Fibroblast of skin of scalp (primary cell): ENCODE measurements at places on chromosomes 1 and 21.

GRCh38 chr1:31218705-31219104, 21.0 kb downstream of the NKAIN1 start:
- DNase-seq: no peak

DNA sequence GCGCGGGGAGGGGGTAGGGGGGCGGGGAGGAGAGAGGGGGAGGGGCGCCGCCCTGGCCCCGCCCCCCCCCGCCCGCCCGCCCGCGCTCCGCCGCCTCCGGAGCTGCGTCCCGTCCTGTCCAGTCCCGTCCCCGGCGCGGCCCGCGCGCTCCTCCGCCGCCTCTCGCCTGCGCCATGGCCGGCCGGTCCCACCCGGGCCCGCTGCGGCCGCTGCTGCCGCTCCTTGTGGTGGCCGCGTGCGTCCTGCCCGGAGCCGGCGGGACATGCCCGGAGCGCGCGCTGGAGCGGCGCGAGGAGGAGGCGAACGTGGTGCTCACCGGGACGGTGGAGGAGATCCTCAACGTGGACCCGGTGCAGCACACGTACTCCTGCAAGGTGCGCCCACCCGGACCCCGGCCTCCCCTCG, at the start of gene AGRN:
AGRN (plus strand) TSS at position 121 of the 405 bp plus-strand sequence; CDS start at position 174, 53 bp downstream.
- no peak for DNase-seq

GRCh38 chr21:36718951-36719501, 20.1 kb downstream of the SIM2 start:
- no peak for DNase-seq

DNA sequence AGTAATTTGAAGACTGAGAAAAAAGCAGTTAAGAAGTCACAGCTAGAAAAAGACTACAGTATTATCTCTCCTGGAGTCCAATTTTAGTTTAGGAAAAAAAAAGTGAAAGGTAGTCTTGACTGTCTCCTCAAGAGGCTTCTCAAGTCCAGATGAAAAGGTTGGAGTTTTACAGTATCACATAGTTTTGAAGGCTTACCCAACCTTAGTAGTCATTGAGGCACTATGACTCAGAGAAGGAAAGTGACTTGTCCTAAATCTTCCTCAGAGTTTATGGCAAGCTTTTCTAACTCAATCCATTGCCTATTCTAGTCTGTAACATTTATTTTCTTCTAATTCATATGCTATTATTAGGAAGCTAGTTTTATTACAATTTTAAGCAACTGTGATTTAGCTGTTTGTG, 174.9 kb downstream of the DPYD start:
- peak; percentile 11 for DNase-seq

- no peak for DNase-seq
These were observed 57.9 kb downstream of the RABGAP1L start for GRCh38 chr1:174217248-174217647.

DNA sequence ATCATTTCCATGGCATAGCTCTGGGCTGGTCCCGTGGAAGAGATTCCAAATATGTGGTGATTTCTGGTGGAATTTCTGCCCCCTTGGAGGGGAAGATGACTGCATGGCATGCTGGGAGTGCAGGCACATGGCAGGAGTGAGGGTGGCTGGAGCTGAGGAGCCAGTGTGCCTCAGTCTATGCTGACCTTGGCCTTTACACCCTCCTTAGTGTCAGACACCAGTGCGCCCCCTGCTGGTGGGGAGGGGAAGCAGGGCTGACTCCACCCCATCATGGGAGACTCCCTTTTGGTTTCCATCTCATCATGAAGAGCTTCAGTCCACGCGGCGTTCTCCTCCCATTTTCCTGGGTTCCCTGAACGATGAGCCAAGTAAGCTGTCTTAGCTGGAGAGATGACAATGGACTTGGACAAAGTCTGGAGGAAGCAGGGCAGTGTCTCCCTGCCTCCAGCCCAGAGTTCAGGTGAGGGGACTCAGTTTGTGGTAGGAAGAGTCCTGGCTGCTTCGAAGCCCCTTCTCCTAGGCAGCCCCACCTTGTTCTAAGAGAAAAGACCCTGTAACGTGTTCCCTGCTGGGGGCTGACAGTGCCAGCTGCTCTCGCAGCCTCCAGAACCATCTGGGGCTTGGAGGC, 10.3 kb downstream of the ALX3 start:
- no peak for DNase-seq

DNA sequence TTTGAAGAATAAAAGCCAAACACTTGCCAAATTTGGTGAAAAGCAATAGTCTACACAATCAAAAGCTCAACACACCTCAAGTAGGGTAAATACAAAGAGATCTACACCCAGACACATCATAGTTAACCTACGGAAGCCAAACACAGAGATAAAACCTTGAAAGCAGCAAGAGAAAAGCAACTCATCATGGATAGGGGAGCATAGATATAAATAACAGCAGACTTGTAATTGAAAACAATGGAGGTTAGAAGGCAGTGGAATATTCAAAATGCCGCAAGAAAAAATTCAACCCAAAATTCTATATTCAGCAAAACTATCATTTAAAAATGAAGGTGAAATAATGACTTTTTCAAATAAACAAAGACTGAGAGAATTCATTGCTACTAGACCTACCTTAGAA, 105.1 kb downstream of the ITSN1 start:
- no peak for DNase-seq

GRCh38 chr1:228941666-228942065, 206.4 kb downstream of the RHOU start:
- DNase-seq: no peak

DNA sequence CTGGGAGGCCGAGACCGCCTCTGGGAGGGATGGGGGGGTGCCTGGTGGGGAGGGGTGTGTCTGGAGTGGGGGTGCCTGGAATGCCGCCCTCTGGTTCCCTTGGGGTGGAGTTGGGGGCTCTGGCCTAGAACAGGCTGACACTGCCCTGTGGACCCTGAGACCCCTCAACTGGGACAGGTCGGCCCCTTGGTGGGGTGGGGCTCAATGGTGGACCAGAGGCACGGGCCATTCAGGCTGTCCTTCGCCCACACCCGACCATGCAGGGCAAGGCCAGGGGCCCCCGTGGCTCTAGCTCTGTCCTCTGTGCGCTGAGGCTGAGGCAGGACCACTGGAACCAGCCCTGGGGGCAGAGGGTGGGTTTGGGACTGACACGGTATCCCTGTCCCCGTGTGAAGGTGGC, 14.7 kb downstream of the PFKL start:
- DNase-seq: no peak

DNA sequence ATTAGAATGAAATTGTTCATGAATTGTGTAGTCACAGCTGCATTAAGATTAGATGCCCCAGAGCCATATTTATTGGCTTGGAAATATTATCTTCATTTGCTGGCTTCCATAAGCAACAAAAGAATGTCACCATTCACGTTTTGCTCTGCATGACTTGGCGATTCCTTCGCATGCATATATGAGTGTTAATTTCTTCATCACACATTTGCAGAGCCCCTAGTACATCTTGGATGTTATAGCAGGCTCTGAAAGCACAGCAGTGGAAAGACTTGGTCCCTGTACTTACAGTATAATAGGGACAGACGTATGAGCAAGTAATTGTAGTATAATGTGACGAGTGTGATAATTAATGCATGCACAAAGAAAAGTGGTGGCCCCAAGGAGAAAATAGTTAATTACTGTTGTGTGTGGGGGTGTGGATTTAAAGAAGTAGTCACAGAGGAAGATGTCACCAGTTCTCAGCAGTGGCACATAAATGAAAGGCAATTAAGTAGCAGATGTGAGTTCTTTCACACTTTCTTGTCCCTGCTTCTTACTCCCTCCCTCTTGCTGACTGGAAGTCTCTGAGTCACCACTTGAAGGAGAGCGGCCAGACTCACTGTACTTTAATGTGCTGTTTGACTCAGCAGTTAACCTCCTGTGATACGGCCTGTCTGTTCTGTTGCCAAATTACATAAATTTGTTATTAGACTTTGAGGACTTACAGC, 21.0 kb downstream of the S100A10 start:
- DNase-seq: peak; percentile 80

DNA sequence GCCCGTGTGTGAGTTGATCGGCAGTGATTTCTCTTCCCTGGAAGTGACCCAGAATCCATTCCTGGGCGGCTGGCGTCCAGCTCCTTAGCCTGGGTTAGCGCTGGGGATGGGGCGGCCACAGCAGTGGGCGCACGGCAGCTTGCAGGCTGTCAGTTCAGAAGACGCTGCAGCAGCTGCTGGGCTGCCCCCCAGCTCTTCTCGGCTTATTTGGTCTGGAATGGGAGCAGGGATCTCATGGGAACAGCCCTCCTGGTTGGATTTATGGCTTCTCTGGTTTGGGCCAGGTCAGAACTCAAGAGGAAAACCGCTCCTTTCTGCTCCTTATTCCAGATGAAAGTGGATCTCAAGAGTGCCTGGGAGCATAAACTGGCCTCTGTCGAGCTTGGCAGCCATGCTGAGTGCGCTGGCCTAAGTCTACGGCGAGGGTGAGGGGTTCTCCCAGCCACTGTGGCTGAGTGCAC, 148.2 kb downstream of the PRDM16 start:
- no peak for DNase-seq

GRCh38 chr1:43359696-43360095, 915 bp downstream of the CDC20 start:
- no peak for DNase-seq

DNA sequence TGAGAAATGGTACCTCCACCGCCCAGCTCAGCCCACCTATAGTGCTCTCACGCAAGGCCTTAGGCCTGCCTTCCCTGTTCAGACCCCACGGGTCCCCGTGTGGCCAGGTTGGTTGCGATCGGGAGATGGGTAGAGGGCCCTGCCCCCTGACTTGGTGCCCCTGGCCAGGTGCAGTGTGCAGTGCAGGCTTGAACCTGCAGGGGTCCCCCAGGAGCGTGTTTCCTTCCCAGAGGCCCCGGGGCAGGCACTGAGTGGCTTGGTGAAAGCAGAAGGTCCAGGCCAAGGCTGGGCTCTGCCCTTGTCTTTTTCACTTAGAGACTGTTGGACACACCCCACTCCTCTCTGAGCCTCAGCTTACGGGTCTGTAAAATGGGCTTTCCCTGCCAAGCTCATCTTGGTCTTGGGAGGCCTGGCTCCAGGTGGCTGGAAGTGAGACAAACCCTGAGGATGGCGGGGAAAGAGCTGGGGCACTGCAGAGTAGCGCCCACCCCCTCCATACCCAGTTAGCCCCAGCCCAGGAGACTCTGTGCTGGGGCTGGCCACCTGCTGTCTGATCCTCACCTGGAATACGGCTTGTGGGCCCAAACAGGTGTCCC, 9.3 kb upstream of the HES5 start:
- DNase-seq: no peak

GRCh38 chr1:18452550-18452949, 28.2 kb upstream of the KLHDC7A start:
- DNase-seq: peak; percentile 1

- DNase-seq: peak; percentile 15
These were observed 4.1 kb downstream of the LRRIQ3 start for GRCh38 chr1:74193908-74194307.

GRCh38 chr1:53616927-53617326, 122.0 kb downstream of the GLIS1 start:
- no peak for DNase-seq

DNA sequence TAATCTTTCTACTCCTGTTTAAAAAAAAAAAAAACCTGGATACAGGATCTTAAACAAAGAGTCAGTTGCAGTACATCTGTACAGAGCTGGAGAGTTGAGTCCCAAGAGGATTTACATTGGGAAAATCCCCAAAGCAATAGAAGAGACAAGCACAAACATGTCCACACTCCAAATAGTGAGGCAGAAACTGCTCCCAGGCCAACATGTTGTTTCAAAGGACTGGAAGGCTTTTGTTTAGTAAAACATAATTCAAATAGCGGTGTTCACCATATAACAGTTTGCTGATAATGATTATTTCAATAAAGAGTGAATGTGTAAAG, 425.4 kb downstream of the ADGRL2 start:
- peak; percentile 7 for DNase-seq

DNA sequence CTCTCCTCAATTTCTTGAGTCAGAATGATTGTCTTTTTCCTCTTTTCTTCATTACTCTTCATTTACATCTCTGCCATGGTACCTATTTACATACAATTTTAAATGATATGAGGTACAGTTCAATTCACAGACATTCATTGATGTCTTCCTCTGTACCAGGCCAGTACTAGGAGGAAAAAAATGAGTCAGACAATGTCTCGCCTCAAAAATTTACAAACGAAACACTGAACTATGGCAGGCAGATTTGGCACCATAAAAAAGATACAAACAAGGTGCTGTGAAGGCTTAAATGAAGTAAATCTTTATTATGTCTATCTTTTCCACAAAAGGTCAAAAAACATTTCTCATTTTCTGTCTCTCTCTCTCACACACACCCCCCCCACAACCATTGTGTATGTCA, 71.0 kb downstream of the RGS13 start:
- no peak for DNase-seq

DNA sequence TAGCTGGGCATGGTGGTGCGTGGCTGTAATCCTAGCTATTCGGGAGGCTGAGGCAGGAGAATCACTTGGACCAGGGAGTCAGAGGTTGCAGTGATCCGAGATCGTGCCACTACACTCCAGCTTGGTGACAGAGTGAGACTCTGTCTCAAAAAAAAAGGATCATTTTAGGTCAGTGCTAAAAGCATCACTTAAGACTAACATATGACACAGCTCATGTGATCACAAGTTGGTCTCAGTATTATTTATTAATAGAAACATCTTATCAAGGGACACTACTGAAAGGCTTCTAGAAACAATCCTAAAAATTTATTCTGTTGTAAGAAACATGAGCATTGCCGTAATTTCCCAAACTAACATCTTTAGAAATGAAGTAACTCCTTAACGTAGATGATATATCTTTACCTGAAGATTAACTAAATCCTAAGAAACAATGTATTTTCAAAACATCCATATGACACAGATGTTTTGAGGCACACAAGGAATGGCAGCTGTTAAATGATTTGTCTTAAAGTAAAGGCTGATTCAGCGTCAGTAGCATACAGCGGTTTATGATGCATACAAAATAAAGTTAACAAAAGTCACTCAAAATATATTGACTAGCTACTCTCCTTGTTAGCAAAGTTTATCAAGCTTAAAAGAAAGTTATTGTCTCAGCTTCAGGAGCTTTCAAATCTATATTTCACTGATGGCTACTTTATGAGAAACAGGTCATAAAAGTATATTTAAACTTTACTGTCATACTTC, 2.6 kb downstream of the NIBAN1 start:
- no peak for DNase-seq

GRCh38 chr1:150875197-150876118, 941 bp downstream of the ARNT start:
- no peak for DNase-seq

GRCh38 chr1:205065666-205066065, 18.6 kb downstream of the TMEM81 start:
- no peak for DNase-seq

GRCh38 chr21:36948686-36949085, 17.8 kb downstream of the HLCS start:
- DNase-seq: no peak

- peak; percentile 54 for DNase-seq
These were observed 126.2 kb upstream of the ETS2 start for GRCh38 chr21:38679534-38679933.
